ENCODE measurements at places on chromosomes 12 and 14. TPM values are rescaled to one million over a fixed set of nuclear protein-coding genes. Genes with fewer than 3 reads are reported as not detected.

Gene APAF1
- 32.0 TPM for total RNA-seq

Gene SIX6
- total RNA-seq = not detected

Gene ADAMTS20
- not detected for total RNA-seq

Gene FAIM2
- 0.83 TPM for total RNA-seq

Gene DHRS2
- total RNA-seq = 2.9 TPM

Gene CPM
- 7.7 TPM for total RNA-seq

Gene SRRM4
- total RNA-seq = not detected

Gene COX8C
- not detected for total RNA-seq

Gene OR6C75
- not detected for total RNA-seq

Gene PDZRN4
- not detected for total RNA-seq

Gene PLEKHG7
- not detected for total RNA-seq

Gene PPM1H
- total RNA-seq = not detected

Gene MIA2
- total RNA-seq = 31.2 TPM

Gene LPAR5
- total RNA-seq = 5.7 TPM

Gene CLEC9A
- not detected for total RNA-seq

Gene DPF3
- total RNA-seq = 11.6 TPM

Gene STRAP
- 88.4 TPM for total RNA-seq

Gene NEUROD4
- not detected for total RNA-seq

Gene LBHD2
- not detected for total RNA-seq

Gene DLGAP5
- 42.2 TPM for total RNA-seq

Gene AQP2
- total RNA-seq = not detected

Gene RECQL
- 72.5 TPM for total RNA-seq

Gene ARHGEF25
- 0.51 TPM for total RNA-seq

Gene OR9K2
- total RNA-seq = not detected

Gene KCNA5
- total RNA-seq = not detected

Gene NR1H4
- not detected for total RNA-seq

Gene TAMALIN
- total RNA-seq = 3.9 TPM

Gene HOXC6
- not detected for total RNA-seq

Gene MRPL51
- 195 TPM for total RNA-seq

Gene CAPZA3
- not detected for total RNA-seq

Gene MYF5
- total RNA-seq = not detected

Gene HCAR3
- 0.27 TPM for total RNA-seq

Gene GALNT6
- total RNA-seq = 14.9 TPM

Gene SMIM41
- total RNA-seq = 0.25 TPM

Gene ASCL1
- not detected for total RNA-seq

Gene SLC39A2
- 0.24 TPM for total RNA-seq

Gene FGF23
- not detected for total RNA-seq

Gene RIMBP2
- not detected for total RNA-seq

Gene STXBP6
- not detected for total RNA-seq

Gene DLK1
- not detected for total RNA-seq

Gene CCDC38
- total RNA-seq = 0.12 TPM

Gene HHIPL1
- total RNA-seq = 0.05 TPM

Gene MIP
- not detected for total RNA-seq

Gene TCL1B
- total RNA-seq = not detected

Gene SELPLG
- 239 TPM for total RNA-seq

Gene PIWIL1
- not detected for total RNA-seq

Gene ITGB7
- 751 TPM for total RNA-seq

Gene YBX3
- total RNA-seq = 89.2 TPM

Gene PPP1R13B
- 10.6 TPM for total RNA-seq

Gene PTGER2
- total RNA-seq = 140 TPM

Gene CPNE6
- total RNA-seq = not detected

Gene SIRT4
- 3.0 TPM for total RNA-seq

Gene AHNAK2
- 0.07 TPM for total RNA-seq

Gene FOXA1
- not detected for total RNA-seq

Gene SLC5A8
- total RNA-seq = not detected

Gene DPPA3
- total RNA-seq = not detected

Measured in T-helper 1 cell treated with Interleukin-12 subunit alpha and Interleukin-12 subunit beta and Interleukin-4 antibody, amounts not matched to agents 30 ng/mL and 1 ng/mL, for 36 hours (primary cell).